ENCODE measurements at places on chromosomes 3 and 15.

DNA sequence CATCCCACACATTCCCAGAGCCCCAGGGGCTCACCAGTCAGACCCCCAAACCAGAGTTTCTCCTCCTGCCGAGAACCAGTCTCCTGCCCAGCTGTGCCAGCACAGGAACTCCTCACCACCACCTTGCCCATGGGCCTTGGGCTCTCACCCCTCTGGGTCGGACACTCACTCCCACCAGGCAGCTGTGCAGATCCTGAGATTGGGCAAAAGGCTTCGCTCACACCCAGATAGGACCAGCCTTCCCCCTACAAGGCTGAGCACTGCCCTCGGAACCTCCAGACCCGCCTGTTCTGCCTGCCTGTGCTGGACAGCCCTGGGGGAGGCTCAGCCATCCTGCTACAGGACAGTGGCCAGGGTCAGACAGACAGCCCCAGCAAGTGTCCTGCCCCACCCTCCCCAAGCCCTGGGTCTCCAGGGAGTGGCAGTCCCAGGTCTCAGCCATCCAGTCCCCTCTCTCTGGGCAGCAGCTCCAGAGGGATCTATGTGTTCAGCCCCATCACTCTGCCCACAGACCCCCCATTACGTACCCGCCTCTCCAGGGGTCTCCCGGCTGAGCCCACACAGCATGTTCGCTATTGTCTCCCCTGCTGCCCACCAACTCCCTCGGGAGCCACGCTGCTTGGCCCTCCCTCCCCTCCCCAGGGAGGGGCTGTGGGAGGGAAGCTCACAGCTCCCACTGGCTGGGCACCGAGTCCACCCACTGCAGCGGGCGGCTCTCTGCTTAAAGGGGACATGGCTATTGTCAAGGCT lies at the start of gene GRIP2:
Gene GRIP2 (minus strand): TSS at position 601 of the 750 bp plus-strand sequence. CDS start 34 bp downstream, at position 567.
- DNase-seq: no peak

- DNase-seq: no peak
Measured at GRCh38 chr3:77506384-77506783, 466.5 kb downstream of the ROBO2 start.

DNA sequence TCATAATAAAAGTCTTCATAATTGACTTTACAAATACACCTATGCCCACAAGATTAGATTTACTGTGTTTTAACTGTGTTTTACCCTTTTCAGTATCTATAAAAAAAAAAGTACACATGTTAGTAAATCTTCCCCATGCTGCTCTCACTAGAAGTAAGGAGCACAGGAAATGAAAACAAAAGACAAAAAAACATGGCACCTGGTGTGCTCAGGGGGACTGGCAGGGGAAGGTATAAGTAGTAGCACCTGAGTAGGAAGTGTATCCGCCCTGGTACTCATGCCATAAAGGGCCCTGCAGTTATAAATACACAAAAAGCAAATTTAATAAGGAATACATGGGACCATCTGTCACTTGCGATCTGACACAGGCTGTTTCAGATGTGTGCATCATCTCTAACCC lies 8.9 kb upstream of the ALDH1A2 start:
- DNase-seq: no peak

- no peak for DNase-seq
Measured at GRCh38 chr3:138849222-138849940, 14.7 kb upstream of the PIK3CB start.

DNA sequence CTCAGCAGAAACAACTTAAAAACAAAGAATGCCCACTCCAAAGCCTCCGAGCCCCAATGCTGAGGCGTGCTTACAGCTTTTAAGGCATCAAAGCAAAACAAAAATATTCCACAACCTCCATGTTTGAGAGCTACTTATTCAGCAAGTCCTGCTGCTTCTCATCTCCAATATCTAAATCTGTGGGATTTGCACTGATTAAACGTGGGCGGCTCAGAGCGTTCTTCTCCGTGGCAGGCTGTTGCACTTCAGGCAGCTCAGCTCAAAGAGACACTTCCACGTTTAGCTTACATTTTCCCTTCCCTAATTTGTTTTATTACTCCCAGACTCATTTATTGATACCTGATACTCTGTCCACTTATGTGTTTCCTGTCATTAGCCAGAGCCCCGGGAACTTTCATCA lies 282.6 kb upstream of the MCTP2 start:
- no peak for DNase-seq

DNA sequence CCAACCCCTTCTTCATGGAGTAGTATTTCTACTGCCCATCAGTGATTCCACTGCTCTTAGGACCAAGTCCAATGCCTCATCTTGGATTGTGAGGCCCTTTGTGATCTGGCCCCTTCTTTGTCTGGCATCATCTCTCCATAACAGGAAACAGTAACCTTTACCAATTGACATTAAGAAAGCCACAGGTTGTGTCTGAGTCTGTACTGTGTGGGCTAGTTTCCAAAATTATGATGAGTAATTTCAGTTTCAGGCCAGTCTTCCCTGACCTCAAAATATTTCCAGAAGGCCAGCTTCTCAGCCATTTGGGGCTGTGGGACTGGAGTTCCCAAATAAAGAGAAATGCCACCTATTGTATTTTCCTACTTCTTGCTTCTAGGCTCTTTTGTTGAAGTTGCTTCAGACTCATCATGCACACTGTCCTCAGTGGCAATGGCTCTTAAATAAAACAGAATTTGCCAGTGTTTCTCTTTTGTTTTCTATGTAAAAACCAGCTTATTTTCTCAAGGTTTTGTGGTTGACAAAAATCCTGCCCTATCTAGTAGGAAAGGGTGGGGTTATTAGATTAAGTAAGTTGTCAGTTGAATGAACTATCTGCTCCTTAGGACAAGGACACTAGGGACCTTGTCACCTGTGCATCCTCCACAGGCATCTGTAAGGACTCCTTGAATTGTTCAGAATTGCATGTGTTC lies 47.0 kb upstream of the ACKR4 start:
- DNase-seq: no peak

DNA sequence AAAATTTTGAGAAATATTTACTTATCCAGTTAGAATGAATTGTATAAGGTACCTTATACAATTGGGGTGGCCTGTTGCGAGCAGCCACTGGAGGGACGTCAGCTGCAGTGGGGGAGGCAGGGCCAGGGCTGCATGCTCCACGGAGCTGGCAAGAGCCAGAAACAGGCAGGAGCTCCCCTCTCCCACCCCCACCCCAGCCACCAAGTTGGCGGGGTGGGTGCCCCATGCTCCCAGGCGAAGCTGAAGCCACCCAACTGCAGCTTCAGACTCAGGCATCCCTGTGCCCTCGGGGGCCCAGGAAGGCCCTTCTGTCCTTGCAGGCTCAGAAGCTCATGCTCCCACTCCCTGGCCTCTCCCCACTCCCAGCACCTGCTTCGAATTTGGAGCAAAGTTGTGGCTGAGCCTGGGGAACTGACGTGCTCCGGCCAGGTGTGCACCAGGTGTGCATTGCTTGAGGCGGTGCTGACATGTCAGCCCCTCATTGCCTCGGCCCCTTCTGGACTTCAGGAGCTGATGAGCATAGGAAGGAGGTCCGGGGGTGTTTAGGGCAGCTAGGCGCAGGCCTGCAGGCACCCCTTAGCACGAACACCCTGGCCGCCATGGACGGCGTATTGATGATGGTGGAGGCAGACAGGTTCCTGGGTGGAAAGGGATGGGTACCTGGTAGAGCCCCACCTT lies 743.8 kb upstream of the GBE1 start:
- DNase-seq: no peak

- no peak for DNase-seq
Measured at GRCh38 chr15:37125143-37125542, 24.8 kb upstream of the MEIS2 start.

GRCh38 chr3:100425316-100425715 lies 24.0 kb downstream of the LNP1 start:
- DNase-seq: peak; percentile 67

GRCh38 chr15:73849641-73850040 lies 23.7 kb upstream of the TBC1D21 start:
- no peak for DNase-seq

DNA sequence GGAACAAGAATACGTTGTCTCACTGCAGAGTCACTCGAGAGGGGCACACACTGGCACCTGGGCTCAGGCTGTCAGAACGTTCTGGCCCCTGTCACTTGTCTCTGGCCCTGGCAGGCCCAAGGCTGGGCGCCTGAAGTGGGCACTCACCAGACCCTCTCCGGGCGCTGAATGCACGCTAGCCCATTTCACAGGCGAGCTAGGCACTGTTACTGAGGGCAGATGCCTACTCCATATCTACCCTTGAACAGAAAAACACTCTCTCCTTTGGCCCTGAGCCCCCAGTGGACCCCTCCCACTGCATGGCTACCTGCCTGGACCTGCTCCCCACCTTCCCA lies 42.3 kb upstream of the IQSEC1 start:
- DNase-seq: no peak

- no peak for DNase-seq
Measured at GRCh38 chr3:31232055-31233025, 300.4 kb upstream of the STT3B start.

DNA sequence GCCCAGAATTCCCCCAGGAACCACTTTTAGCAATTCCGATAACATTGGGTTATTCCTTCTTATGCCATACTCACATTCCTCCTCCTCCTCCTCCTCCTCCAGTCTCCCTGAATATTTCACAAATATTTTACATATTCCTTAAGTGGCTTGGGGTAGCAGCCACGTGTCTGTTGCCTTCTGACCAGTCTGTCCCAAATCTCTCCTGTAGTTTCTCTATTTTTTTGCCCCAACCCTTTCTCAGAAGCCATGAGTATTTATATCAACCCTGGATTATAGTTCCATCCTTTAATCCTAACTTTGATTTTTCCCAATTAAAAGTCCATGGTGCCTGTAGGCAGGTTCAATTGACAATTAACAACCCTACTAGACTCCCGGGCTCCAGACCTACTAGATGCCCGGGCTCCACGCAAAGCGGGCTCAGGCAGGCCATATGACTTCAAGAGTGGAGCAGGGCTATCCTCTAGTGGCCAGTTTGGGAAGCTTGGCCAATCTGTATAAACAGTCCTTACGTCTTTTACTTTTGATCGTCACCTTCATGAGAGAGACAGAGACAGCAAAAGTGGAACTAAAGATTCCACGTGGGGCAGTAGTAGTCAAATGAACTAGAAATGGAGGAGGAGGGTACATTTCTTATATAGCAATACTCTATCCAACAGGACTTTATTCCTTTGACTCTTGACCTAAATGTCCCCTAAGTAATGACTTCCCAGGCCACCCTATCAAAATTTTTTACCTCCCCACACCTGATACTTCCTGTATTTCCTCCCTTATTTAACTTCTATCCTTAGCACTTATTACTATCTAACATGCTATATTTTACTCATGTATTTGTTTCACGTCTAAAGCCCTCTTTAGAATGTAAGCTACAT lies 69.7 kb downstream of the USF3 start:
- DNase-seq: peak; percentile 61

DNA sequence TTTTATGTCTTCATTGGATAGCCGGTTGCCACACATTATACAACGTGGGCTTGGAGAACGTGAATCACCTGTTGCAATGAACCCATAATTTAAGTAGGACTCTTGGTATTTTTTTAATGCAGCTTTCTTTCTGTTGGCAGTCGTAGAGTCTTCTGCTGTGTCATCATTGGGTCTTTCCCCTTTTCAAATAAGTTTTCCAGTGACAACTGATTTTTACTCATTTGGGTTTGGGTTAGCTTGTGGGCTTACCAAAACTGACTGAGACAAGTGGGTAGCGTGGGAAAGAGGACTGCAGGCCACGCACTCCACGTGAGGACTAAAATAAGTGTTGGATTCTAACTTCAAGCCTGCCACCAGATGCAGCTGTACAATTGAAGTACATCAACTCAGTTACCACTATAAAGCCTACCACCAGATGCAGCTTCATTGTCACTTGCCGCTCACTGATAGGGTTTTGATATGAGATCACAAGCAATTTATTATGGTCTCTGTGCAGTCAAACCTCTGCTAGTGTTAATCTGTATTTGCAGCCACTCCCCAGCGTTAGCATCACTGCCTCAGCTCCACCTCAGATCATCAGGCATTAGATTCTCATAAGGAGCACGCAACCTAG lies 6.4 kb upstream of the CAPN7 start:
- no peak for DNase-seq

DNA sequence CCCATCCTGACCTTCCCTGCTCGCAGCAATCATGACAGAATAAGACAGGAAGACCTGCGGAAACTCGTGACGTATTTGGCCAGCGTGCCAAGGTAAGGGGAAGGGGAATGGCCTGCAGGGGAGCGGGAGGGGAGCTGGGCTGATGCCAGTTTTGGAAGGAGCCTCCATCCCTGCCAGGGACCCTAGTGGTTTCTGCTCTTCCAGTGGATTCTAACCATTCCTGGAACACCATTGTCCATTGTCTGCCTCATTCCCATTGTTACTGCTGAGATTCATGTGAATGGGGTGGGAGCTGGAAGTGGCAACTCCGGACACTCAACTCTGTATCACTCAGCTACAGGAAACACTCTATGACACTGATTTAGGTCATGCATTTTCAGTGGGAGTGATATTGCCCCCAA lies 242.9 kb upstream of the ROPN1 start:
- DNase-seq: no peak

DNA sequence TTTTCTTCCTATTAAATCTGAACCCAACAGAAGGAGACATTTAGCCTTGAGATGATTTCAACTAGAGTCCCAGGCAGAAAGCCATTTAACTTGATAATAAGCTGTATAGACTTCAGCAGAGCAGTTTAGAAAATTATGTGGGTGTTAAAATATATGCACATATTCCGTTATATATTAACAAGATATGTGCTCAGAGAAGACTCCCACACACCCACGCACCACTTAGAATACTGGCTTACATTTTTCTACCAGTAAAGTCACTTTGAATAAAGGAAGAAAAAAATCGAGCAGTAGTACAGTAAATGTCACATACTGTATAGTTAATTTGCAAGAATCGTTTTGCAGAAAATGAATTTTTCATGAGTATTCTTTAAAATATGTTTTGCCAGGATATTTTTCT lies 599.3 kb downstream of the FGF12 start:
- DNase-seq: no peak

DNA sequence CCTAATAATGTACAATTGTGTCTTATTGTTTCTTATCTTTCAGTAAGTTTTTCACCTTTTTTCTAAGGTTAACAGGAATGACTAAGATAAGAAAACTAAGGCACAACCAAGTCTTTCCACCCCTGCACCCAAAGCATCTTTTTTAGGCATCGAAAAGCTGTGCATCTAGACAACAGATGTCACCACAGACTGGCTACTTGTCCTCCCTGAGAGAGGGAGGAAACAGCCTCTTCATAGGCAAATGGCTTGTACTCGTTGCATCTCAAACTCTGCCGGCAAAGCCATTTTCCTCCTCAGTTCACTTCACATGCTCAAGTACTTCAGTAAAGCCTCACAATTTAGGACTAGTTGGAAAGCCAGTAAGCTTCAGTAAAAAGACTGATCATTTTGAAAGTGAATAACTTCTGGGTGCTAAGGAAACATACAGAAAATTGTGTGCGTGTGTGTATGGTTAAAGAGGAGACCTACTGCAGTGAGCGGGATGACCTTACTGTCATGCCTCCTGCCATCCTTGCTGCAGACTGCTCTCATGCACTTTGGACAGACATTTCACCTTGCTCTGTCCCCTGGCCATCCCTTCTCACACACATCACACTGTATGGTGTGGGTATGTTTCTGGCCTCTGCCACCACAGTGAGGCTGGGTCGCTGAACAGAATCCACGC lies 36.5 kb upstream of the HACD2 start:
- DNase-seq: no peak

Data from erythroblast (primary cell).